ENCODE measurements at places on chromosomes 6 and 20. TPM values are rescaled to one million over a fixed set of nuclear protein-coding genes. Genes with fewer than 3 reads are reported as not detected.

The MCCD1 gene
- total RNA-seq = not detected

The SNX14 gene
- total RNA-seq = 133 TPM

The FAM83B gene
- 23.5 TPM for total RNA-seq

The MAP3K7 gene
- 35.3 TPM for total RNA-seq

The OLIG3 gene
- not detected for total RNA-seq

Data from thyroid gland (tissue), 4 donors.